Stimulated activated CD4-positive, alpha-beta T cell treated with anti-CD3 and anti-CD28 coated beads, TNF-alpha, amount 100 ng/mL, for 24 hours (primary cell): ENCODE measurements at places on chromosomes 7 and 10.

GRCh38 chr7:76000566-76000965 lies 6.2 kb upstream of the TMEM120A start:
- DNase-seq = no peak

DNA sequence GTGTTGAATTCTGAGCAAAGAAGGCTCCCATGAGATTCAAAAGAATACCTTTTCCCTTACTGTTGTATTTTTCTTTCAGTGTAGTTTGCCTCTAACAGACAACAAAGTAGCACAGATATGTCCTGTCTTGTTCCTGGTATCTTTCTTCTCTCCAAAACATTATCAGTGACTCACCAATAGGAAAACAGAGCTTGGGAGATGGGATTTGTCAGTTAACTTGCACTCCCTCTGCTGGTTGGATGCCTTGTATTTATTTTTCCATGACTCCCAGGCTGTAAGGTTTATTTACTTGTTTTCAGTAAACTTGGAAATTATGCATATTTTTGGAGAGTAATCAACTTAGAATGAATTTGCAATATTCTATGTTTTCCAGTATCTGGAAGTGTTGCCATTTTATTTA lies 129.7 kb downstream of the SAMD9 start:
- no peak for DNase-seq

GRCh38 chr7:100158229-100159098 lies at the start of gene TRAPPC14:
TRAPPC14 (minus strand) TSS chr7:100158723; CDS start chr7:100158499, 224 bp downstream.
- DNase-seq = peak; percentile 91

DNA sequence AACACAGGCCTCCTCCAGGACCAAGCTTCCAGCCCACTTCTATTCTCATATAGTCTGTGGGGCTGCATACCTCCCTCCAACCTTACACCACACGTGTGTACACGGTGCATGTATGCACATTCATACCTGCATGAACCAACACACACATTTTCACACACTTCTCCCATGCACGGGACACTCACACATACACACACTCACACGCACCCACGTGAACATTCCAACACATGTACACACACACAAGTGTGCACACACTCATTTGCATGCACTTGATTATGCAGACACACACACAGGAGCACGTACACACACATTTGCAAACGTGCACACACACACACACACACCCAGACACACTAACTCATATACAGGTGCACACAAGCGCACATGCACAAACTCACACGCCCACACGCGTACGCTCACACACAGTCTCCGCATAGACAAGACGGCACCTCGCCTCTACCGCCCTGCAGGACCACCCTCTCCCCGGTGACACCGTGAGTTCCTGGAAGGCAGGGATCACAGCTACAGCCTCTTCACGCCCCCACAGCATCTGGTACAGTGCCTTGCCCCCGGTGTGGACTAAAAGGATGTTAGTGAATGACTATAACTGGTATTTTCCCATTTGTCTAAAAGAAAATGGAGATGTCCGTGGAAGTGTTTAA lies 263.8 kb downstream of the PTPRN2 start:
- no peak for DNase-seq

DNA sequence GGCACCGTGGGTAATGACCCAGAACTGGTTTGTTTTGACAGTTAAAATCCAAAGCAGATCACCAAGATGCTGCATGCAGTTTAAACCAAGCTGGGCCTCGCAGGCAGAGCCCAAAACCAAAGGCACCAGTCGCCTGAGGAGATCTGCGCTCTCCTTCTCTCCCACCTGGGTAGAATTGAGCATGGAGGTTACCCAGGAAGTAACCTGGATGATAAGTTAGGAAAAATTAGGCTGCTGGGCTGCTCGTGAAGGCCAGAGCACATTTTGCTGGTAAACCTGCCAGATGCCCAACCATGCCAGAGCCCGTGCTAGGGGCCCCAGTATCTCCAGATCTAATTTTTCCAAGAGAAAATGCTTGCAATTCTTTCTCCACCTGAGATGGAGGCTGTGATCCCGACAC lies 388.3 kb upstream of the MGMT start:
- DNase-seq = no peak

DNA sequence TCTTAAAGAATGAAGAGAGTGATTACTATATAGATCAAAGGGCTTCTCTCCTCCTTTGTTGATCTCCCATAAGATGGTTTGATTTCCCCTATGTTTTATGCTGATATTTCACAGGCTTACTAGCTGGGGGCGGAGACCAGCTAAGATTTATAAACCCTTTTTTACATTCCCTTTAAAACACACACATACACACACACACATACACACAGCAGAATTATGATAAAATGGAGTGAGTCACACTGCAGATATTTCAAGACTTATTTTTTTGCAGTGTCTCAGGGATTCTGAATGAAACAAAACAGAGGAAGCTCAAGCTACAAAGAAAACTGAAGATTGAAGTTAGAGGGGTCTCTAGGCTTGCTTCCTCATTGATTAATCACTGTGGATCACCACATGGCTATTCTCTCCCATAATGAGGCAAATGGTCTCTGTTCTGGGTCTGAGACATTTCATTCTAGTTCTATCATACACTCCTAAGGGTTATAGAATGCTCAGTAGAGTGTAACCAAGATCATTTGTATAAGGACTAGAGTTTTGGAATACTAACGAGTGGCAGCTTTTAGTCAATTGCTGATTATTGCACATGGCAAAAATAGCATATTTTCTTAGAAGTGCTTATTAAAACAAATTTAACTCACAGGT lies 18.6 kb downstream of the INA start:
- no peak for DNase-seq

DNA sequence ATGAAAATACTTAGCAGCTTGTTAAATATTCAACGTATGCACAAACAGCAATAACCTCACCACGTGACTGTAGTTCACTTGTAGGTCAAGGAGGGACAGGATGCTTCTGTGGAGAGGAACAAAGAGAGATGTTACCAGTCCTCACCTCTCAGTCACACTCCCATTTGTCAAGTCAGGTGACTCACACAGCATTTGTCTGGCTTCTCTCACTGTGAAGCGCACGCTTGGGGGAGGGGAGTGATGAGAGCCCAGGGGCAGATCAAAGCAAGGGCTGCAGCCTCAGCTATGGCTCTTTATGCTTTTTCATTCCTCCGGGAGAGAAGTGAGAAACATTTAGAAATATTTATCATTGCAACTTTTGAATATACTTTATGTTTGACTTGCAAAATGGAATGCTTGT lies 2.9 kb upstream of the RBM20 start:
- peak; percentile 28 for DNase-seq

GRCh38 chr7:104903044-104903443 lies 111.0 kb upstream of the KMT2E start:
- no peak for DNase-seq

- no peak for DNase-seq
These were observed 521.7 kb upstream of the FZD8 start for GRCh38 chr10:36163827-36164226.

DNA sequence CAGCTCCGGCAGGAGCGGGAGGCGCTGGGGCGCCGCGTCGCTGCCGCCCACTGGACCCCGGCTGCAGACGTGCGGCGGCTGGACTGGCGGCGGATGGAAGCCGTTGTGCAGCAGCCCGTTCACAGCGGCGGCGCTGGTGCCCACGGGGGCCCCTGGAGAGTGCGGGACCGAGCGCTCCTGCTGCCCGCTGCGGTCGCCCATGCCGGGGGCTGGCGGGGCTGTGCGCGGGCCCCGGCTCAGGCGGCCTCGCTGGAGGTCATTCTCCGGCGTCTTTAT lies 413 bp downstream of the PANK1 start:
- no peak for DNase-seq

GRCh38 chr7:27917119-27917518 lies 177.2 kb downstream of the TAX1BP1 start:
- DNase-seq = no peak
